SW 1271 (cell line): ENCODE measurements at places on chromosomes 2 and 18.

DNA sequence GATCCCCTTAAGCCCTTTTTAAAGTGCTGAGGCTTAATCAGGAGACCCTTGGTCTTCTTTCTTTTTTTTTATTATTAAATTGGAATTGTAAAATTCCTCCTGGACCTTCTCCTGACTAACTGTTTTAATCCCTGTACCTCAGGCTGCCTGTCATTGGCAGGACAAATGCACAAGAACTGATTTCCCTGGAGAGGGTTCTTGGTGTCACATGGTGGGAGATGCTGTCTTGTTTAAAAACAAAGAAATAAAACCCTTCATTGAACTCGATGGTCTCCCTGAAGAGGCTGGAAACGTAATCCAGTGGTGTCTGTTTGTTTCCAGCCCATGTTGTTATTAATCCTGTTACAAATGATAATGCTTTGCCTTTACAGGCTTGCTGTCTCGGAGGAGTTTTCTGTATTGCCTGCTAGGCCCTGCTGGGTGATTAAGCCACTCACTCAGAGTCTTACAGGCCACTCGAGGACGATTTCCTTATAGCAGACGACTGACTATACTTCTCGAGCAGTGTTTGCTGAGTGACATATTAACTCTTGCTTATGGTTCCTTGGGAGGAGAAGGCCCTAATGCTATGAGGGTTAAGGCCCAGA is 100.5 kb upstream of the MGAT5 start:
- DNase-seq: no peak

- DNase-seq: no peak
Observed at GRCh38 chr2:219567791-219568361, 3.5 kb downstream of the OBSL1 start.

DNA sequence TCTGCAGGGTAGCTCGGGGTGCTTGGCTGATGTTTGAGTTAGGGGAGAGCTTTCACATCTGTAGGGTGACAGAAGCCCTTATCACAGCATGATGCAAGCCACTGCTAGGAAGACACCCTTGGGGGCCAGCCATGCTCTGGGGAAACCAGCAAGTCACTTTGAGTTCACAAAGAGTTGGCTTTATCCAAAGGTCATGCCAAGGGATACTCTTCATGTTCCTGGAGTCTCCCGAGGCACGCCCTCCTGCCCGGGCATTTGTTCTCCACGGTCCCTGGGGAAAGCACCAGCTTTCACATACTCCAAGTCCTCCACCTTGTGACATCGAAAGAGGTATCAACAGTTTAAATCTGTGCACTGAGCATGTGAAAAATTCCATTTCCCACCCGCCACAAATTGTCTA is 227.7 kb downstream of the VAPA start:
- DNase-seq: no peak

- DNase-seq: no peak
Observed at GRCh38 chr2:56460508-56460907, 276.7 kb downstream of the CCDC85A start.

DNA sequence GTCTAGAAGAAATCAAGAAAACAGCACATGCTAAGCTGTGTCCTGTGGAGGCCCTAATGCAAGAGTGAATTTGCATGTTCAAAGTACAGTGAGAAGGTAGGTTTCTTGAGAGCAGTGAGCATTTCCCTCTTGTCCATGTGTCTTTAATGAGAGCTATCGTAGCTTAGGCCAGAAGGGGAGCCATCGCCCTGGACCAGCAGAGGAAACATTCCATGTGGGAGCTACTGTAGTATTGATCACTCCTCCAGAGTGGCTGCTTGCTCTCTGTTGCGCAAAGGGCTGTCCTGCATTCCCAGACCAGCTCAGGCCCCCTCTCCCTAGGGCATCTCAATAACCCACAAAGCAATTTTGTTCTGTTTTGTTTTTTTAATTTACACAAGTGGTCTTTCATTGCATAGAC is 950.1 kb downstream of the CNTNAP5 start:
- no peak for DNase-seq

DNA sequence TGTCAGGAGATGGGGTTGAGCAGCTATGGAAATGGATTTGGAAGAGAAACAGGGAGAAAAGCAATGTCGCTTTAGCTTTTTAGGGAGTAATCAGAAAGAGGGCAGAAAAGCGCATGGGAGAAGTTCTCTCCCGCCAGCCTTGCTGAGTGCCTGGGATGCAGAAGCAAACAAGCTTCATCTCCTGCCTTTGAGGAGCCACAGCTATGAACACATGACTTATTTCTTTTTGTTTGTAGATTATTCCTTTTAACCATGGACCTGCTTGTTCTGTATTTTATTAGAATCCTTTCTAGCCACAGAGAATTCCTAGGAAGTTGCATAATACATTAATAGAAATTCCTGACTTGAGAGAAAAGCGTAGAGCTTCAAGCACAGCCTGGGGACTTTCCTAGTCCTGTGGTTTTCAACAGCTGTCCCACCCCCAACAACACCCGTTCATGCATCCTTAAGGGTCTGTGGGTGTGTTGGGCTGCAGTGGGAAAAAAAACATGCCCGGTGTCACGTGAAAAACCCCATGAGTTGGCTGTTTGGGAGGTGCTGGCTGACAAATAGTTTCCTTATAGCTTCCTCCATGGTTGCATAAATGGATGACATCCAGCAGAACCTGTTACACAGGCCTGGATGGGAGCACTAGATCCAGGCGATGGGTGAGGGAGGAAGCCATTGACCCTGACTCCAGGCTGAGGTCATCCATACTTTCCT is 14.9 kb downstream of the SLC9A4 start:
- no peak for DNase-seq
